ENCODE measurements at places on chromosomes 12 and 14.
A peak's percentile ranks its signal among the peaks of the same experiment; 100 is the strongest.

- H3K27me3 ChIP-seq, result no peaks in the 10 kb centered on the region
- H3K4me3 ChIP-seq, result peak overlapping the region; percentile 18
- H3K4me1 ChIP-seq, result peaks cover 35% of the 10 kb centered on the region
- H3K27ac ChIP-seq, result peak overlapping the region; percentile 64
- peaks cover 25% of the 10 kb centered on the region for H3K36me3 ChIP-seq
- no peak for DNase-seq
These were observed 96.2 kb downstream of the ESR2 start for GRCh38 chr14:64197996-64198395.

DNA sequence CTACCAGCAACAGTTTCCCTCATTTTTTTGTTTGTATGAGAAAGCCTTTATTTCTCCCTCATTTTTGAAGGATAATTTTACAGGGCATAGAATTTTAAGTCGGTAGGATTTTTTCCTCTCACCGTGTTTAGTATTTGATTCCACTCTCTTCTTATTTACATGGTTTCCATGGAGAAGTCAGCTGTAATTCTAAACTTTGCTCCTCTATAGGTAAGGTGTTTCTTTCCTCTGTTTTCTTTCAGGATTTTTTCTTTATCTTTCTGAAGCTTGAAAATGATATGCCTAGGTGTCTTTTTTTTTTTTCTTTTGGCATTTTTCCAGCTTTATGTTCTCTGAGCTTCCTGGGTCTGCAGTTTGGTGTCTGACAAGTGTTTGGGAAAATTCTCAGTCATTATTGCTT, 75.6 kb upstream of the ETV6 start:
- peaks cover 18% of the 10 kb centered on the region for H3K27me3 ChIP-seq
- DNase-seq, result no peak
- H3K27ac ChIP-seq, result no peak overlapping the region
- H3K4me1 ChIP-seq, result no peaks in the 10 kb centered on the region

GRCh38 chr14:26128931-26129671, 468.7 kb downstream of the NOVA1 start:
- no peaks in the 10 kb centered on the region for H3K36me3 ChIP-seq
- H3K27me3 ChIP-seq, result no peaks in the 10 kb centered on the region
- H3K4me1 ChIP-seq, result no peaks in the 10 kb centered on the region
- H3K4me3 ChIP-seq, result no peak overlapping the region
- no peak overlapping the region for H3K27ac ChIP-seq
- DNase-seq, result no peak

DNA sequence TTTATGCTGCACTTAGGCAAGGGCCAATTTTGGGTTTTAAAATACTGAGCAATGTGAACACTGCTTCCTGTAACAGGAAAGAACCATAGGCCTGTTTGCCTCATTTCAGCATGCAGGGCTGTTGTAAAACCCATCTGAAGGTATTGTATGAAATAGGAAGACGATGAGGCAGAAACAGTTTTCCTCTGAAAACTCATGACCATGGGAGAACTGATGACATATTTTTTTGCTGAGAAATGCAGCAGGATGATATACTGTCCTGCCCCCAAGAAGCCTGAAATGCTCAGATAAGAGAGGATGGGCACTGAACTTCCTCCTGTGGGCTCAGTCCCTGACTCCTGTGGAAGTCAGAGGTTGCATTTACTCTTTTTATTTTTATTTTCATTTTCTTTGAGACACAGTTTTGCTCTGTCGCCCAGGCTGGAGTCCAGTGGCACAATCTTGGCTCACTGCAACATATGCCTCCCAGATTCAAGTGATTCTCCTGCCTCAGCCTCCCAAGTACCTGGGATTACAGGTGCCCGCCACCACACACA, 17.4 kb downstream of the PYGL start:
- no peak overlapping the region for H3K27ac ChIP-seq
- no peak overlapping the region for H3K4me3 ChIP-seq
- H3K27me3 ChIP-seq, result peaks cover 52% of the 10 kb centered on the region
- H3K4me1 ChIP-seq, result no peaks in the 10 kb centered on the region

- no peak overlapping the region for H3K4me3 ChIP-seq
- no peak overlapping the region for H3K27ac ChIP-seq
- H3K27me3 ChIP-seq, result no peaks in the 10 kb centered on the region
- peaks cover 9% of the 10 kb centered on the region for H3K4me1 ChIP-seq
These were observed 54.9 kb downstream of the TRMT5 start for GRCh38 chr14:60926002-60926401.

GRCh38 chr14:41257476-41257875, 349.2 kb upstream of the LRFN5 start:
- DNase-seq, result no peak
- H3K4me3 ChIP-seq, result no peak overlapping the region

GRCh38 chr14:98466807-98467206, 805.2 kb downstream of the BCL11B start:
- H3K4me3 ChIP-seq, result no peak overlapping the region
- H3K4me1 ChIP-seq, result no peaks in the 10 kb centered on the region
- no peak overlapping the region for H3K27ac ChIP-seq
- peaks cover 2% of the 10 kb centered on the region for H3K36me3 ChIP-seq

- no peak overlapping the region for H3K4me3 ChIP-seq
- no peak overlapping the region for H3K27ac ChIP-seq
- no peak for DNase-seq
- H3K27me3 ChIP-seq, result no peaks in the 10 kb centered on the region
- H3K36me3 ChIP-seq, result no peaks in the 10 kb centered on the region
- H3K4me1 ChIP-seq, result no peaks in the 10 kb centered on the region
These were observed 751.7 kb downstream of the NRXN3 start for GRCh38 chr14:78921856-78922255.

GRCh38 chr12:81224626-81225025, 146.7 kb downstream of the ACSS3 start:
- H3K4me1 ChIP-seq, result no peaks in the 10 kb centered on the region
- H3K36me3 ChIP-seq, result no peaks in the 10 kb centered on the region
- no peaks in the 10 kb centered on the region for H3K27me3 ChIP-seq

All from central memory CD8-positive, alpha-beta T cell (primary cell).